Hematopoietic multipotent progenitor cell treated with erythropoietin and hydrocortisone succinate and interleukin-3 and kit ligand, for 8 days (in vitro differentiated cells): ENCODE measurements at places on chromosomes 16 and 17.

DNA sequence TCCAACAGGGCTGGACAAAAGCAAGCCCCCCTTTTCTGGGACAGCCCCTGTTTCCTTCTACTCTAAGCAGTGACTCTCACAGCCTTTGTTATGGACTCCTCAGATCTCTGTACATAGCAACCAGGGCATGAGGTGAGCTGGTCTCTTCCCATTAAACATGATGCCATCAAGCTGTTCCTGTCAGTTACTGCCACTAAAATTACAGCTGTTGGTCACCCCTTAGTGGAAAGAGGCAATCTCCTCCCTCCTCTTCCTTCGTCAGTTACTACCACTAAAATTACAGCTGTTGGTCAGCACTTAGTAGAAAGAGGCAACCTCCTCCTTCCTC is 95.2 kb upstream of the SMIM36 start:
- no peak for DNase-seq

GRCh38 chr17:36942019-36942599 is 4.8 kb downstream of the LHX1 start:
- no peak for DNase-seq

DNA sequence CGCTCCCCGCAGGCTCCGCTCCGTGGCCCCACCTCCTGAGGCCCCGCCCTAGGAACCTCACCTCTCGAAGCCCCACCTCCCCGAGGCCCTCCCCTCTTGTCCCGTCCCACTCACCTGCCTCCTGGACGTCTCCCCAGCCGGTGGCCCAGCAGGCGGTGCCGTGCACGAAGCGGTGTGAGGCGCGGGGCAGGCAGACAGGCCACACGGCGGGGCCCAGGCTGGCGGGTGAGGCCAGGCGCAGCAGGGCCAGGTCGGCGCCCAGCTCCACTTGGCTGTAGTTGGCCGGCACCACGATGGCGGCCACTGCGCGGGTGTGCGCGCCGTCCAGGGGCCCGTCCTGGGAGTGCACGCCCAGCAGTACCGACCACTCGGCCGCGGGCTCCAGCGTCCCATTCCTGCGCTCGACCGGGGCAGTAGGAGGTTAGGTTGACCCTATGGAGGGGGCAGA is 1.6 kb downstream of the PRSS36 start:
- DNase-seq: no peak

DNA sequence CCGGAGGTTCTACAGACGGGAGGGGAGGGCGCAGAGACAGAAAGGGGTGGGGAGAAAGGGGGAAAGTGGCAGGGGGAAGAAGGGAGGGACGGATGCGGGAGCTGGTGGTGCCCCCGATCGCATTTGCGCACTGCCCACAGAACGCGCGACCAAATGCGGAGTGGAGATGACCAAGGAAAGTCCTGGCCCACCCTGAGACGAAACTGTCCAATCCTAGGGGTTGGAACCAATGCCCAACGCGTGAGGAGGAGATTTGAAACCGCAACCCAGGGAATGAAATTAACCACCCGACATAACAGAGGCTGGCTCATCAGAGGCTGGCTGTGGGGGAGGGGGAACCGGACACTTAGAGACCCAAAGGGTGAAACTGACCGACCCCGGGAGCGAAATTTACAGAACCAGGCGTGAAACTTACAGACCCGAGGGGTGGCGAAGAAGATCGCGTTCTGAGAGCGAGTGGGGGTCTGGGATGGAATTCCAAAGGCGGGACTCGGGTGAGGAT is 1.4 kb downstream of the HES7 start:
- DNase-seq: no peak

DNA sequence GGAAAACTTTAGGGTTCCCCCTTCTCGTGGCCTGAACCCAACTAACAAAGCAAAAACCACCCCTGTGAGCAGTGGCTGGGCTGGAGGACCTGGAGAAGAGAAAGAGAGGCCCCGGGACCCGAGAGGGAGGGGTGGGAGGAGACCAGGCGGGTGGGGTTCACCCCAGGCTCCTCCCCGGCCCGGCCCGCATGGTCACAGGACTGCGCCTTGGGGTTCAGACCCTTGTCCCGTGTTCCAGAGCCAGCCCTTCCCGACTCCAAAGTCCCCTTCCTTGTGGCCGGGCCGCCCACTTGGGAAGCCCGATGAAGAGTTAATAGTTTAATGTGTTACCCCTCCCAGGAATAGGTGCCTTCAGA is 852 bp downstream of the MARVELD3 start:
- DNase-seq: no peak

- no peak for DNase-seq
Measured at GRCh38 chr17:32870027-32870670, 6.8 kb downstream of the MYO1D start.

DNA sequence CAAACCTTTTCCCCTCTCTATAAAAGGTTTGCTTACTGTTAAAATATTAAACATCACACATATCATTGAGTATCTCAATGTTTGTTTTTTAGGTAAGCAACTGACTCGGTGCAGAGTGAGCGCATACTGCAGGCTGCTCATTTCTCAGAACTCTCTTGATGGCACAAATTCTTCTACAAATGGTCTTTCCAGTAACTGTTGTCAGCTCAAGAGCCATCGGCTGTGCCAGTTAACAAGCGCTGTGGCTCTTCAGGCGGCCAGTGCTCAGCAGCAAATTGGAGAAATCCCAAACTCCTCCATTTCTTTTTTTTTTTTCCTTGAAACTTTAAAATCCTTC is 8.6 kb downstream of the ABCA3 start:
- DNase-seq: no peak
